ENCODE measurements at places on chromosomes 12 and 14.

DNA sequence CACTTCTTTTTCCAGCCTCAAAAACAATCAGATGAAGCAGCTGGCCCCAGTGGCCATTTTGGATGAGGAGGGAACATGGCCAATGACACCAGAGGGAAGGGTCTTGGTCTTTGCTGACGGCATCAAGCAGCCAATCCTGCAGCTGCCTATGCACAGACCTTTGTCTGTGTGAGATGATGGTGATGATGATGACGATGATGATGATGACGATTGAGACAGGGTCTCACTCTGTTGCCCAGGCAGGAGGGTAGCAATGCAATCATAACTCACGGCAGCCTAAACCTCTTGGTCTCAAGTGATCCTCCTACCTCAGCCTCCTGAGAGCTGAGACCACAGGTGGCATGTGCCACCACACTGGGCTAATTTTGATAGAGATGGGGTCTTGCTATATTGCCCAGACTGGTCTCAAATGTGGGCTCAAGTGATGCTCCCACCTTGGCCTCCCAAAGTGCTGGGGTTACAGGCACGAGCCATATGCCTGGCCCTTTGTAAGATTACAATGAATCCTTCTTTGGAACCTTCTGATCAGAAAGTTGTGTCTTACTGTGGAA, 26.5 kb upstream of the NCOR2 start:
- DNase-seq = no peak

- no peak for DNase-seq
These were observed 516.7 kb upstream of the TMEM132C start for GRCh38 chr12:127750076-127750840.

GRCh38 chr12:100987552-100988521, 193.3 kb downstream of the ANO4 start:
- no peak for DNase-seq

- no peak for DNase-seq
These were observed 62.0 kb upstream of the BCL11B start for GRCh38 chr14:99333841-99334635.

GRCh38 chr12:3041558-3042164, 35.5 kb upstream of the TSPAN9 start:
- peak; percentile 34 for DNase-seq

DNA sequence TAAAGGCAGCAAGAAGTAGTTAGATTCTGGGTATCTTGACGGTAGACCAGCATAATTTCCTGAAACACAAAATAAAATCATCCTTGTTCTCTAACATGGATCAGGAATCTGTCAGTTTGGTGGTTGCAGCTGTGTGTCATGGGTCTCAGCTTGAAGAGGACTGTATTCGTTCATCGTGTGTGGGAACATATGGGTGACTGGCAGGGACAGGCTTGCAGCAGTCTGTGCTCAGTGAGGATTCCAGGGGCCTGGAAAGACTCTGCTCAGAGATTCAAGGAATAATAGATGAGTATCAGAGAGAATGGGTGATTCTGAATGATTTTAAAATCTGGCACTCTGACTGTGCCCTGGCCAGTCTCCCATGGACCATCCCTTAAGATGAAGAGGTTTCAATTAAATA, 421.6 kb downstream of the APAF1 start:
- no peak for DNase-seq

- DNase-seq = no peak
These were observed 1.7 kb downstream of the ZBTB39 start for GRCh38 chr12:57004651-57005050.

DNA sequence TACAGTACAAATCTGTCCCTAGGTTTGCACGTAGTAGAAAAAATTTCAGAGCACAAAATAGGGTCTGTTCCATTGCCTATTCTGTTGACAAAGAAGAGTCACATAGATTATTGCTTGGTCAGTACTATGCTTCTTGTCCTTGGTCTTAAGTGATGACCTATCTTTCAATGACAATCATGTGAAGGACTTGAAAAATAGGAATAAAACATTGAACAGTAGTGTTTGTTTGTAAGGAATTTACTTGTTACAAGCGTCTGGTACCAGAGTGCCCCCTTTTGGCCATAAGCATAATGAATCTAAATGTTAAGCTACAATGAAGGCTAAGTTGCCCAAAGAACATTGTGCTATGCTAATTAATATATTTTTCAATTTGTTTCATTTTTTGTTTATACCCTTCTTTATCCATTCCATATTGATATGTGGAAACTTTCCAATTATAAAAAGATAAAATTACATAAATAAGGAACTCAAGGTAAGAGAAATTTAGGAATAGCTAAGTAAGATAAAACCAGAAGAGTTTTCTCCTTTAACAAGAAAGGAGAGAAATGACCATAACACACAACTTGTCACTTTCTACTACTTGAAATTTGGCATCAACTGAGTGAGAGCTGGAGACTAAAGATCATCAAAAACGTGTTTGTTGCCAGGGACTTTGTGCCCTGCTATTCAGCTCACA, 204.7 kb downstream of the EPS8 start:
- DNase-seq = peak; percentile 13

- no peak for DNase-seq
These were observed 33.2 kb upstream of the LDHB start for GRCh38 chr12:21690704-21691368.

DNA sequence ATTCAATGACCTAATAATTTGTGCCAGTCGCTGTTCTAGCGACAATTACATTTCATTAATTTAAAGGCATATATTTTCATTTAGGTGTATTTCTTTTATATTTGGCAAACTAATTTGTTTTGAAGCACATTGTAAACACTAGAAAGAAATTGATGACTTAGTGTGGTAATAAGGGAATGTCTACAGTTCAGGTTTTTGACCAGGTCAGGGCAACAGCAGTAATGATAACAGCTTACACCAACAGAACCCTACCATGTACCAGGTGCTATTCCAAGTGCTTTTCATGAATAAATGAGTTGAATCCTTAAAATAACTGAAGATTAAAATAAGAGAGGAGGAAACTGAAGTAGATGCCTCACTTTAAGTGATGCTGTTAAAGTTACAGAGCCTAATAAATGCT, 85.4 kb upstream of the SLC38A2 start:
- no peak for DNase-seq

DNA sequence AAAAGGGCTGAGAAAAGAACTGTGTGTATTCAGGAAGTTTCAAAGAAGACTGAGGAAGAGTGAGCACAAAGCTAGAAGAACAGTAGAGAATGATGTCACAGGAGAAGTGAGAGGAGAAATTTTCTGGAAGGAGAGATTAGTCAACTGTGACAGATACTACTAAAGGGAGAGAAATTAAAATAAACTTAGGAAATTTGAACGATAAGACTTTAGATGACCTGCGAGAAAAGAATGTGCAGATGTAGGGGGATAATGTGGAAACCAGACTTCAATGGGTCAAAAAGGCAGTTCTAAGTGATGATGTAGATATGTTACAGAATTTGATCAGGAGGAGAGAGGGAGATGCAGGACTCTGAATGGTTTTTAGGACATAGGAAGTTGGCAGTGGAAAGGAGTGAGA, 287.4 kb downstream of the SYT1 start:
- no peak for DNase-seq

GRCh38 chr14:104634886-104635570, 30.5 kb upstream of the TMEM179 start:
- no peak for DNase-seq

DNA sequence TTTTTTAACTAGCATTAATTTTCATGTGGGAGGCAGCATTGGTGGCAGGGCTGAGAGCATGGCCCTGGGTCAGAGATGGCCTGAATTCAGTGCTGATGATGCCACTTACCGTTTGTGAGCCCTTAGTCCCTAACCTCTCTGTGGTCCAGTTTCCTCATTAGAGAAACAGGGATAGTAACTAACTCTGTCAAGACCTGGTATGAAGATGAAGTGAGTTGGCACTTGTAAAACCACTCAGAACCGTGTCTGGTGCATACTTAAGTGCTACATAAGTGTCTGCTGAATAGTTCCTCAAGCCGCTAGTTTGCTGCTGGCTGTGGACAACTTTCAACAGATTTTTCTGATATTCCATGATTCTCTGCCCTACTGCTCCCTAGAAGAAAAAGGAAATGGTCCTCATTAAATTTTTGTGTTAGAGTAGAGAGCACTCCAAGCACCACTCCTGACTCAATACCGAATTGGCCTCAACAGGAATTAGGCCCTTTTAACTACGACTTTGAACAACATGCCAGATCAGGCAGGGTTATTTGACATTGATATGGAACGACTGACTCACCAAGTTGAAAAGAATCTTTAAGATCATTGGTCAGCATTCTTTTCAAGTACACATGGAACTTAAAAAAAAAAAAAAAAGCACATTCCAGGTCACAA, 250.2 kb downstream of the ANO2 start:
- DNase-seq = no peak

DNA sequence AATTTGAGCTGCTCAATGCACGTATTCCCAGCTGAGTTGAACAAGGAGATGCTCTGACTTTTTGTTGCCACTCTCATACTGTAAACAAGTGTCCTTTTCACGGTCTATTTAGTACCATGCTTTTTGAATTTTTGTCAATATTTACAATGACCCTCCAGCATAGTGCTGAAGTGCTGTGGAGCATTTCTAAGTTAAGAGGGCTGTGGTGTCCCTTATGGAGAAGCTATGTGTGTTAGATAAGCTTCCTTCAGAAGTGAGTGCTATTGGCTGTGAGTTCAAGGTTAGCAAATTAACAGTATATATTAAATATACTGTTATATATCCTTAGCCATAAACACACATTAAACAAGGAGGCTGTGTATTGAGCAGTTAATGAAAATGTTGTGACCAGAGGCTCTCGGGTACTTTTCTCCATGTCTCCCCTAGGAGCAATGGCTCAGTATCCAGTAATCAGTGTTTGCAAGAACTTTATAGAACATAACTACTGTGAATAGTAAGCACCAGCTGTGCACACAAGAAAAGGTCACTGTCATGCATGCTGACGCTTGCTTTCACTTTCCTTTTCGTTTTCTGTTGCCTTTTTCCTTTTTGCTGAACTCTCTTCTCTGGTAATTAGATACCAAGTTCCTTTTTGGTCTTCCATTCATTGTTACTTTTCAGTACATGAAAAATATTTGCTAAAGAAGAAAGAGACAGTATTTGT, 187.2 kb upstream of the NEDD1 start:
- no peak for DNase-seq

DNA sequence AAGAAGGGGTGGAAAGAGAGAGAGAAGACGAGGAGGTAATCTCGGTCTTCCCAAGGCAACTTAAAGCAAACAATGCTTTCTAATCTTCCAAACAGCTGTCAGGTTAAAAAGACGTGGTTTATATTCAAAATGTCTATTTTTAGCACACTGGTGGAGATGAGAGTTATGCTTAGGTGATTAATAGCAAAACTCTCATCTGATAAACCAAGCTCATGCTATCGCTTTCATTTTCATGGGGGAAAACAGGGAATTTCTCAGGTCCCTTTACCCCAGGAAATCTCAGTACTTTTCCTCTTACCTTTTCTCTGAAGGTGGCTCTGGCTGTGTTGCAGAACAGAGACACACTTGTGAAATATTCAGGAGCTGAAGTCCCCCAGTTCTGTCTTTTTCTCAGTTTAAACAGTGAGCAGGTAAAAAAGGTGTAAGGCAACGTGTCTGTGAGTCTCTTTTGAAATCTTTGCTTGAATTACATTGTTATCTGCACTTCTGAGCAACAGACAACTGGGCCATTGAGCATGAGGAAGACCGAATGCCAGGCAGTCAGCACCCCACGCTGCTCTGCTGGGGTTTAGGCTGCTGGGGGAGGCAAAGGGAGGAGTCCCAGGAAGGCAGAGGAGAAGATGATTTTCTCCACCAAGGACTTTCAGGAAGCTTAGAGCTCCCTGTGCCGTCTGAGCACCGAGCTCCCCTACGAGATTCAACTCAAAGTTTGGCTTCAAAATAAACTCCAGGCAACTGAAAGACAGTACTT, 759.3 kb downstream of the BCL11B start:
- no peak for DNase-seq

- no peak for DNase-seq
These were observed 499 bp upstream of the PRKAG1 start for GRCh38 chr12:49019120-49019430.

- DNase-seq = no peak
These were observed 110.7 kb downstream of the NCOR2 start for GRCh38 chr12:124456652-124457152.

GRCh38 chr14:21097636-21098075, 799 bp downstream of the ZNF219 start:
- no peak for DNase-seq

DNA sequence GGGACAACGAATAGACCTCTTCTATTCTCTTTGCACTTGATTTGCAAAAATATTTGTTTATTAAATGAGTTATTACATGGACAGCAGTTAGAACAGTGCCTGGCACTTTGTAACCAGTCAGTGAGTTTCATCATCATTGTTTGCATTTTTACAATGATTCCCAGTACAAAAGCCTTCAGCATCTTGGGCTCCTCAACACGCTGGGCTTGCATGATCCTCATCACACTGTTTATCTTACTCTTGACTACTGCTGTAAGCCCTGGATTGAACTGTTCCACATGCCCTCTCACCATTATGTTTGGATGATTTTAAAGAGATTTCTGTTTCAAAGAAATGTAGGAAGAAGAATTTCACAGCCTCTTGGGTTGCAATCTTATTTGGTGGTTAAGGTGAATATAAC, 204.3 kb downstream of the PELI2 start:
- DNase-seq = peak; percentile 42

DNA sequence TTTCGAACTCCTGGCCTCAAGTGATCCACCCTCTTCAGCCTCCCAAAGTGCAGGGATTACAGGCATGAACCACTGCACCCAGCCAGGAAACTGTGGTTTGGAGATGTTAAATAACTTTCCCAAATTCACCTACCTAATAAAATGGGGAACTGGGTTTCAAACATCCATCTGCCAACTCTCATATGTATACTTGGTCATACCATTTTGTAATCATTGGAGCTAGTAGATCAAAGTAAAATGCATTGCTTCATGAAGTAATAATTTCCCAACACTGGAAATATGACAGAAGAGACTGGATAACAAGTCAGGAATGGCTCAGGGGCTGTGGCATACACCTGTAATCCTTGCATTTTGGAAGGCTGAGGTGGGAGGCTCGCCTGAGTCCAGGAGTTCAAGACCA, 5.3 kb upstream of the HECTD1 start:
- no peak for DNase-seq

DNA sequence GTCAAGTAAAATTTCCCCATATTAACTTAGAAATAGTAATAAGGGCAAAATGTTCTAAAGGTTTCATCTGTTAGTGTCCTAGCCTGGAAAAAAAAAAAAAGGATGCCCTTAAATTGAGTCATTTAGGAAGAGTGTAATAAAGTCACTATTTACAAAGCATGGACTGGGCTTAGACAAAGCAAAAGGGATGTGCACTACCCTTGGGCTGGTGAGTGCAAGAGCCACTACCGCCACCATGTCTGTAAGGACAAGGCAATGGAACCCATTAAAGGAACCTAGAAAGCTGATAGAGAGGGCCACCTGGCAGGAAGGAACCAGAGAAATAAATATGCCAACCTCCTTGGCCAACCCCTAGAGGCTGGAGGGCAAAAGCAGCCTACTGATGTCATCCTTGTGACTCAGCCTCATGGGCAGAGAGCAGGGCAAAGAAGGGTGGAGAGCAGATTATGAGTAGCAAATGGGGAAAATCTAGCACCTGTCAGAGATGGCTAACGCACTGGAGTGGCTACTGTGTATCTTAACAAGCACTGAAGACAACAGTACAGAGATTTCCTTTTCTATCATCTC, 59.5 kb upstream of the FUT8 start:
- no peak for DNase-seq

- no peak for DNase-seq
These were observed 44.7 kb downstream of the FRS2 start for GRCh38 chr12:69514845-69515244.

Data from NCI-H1048 (cell line).